Stimulated activated CD4-positive, alpha-beta T cell treated with anti-CD3 and anti-CD28 coated beads, Interleukin-1b, Interleukin-23, amount 100 ng/mL, for 1 hour (primary cell): ENCODE measurements at places on chromosomes 13 and 19.

DNA sequence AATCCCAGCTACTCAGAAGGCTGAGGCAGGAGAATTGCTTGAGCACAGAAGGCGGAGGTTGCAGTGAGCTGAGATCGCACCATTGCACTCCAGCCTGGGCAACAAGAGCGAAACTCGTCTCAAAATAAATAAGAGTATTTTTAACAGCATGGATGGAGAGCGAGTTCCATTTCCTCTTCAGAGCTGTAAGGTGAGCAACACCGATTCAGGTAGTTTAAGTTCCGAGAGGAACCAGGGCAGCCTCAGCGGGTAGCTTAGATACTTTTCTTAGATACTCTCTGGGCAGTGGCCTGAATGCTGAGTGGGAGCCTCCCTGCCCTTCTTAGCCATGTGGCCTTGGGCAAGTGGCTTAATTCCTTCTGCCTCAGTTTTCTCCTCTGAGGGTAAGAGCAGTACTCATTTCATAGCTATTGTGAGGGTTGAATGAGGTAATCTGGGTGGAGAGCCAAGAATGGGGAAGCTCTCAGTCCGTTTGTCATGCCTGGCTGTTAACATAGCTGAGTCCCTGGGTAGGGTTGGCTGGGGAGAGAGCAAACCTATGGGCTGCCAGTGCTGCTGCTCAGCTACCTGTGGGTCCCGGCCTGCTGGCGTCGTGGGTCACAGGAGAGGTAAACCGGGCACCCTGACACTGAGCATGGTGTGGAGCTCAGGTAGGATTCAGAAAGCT lies 4.1 kb downstream of the ATP11A start:
- DNase-seq = no peak

GRCh38 chr13:38602266-38602665 lies 84.6 kb upstream of the FREM2 start:
- DNase-seq = no peak

DNA sequence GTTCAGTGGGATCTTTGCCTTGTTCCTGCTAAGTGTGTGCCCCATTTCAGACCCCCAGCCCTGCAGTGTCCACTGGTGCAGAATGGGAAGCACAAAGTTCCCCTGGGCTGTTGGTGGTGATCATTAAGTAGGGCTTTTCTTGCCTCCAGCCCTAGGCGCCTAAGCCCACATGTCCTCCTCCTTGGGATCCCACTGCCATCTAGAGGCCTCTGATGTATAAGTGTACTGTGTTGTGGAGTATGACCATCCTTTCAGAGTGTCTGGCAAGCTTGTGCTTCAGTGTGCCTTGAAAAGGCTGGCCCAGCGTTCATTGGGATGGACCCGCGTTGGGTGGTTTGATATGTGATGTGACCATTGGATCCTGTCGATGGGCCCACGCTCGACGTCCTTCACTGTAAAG lies 71.2 kb downstream of the WASF3 start:
- DNase-seq = no peak

- no peak for DNase-seq
Observed at GRCh38 chr19:38035515-38036495, 128.8 kb downstream of the SIPA1L3 start.

DNA sequence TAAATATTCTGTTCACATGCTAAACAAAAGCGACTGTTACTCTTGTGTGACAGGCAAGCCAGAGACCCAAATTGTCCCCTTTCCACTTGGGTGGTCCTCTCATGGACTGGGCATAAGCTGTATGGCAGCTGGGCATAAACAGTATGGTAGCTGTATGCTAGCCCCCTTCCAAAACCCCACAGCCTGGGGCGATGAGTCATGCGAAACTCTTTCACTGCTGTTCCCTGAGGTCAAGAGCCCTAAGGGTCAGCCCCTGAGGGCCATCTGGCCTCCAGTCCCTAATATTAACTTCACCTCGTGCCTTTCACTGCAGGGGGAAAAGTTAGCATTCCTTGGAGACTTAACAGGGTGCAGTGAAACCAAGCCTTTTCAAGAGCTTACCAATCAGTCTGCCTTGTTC lies 45.6 kb upstream of the ZNF562 start:
- DNase-seq = no peak

DNA sequence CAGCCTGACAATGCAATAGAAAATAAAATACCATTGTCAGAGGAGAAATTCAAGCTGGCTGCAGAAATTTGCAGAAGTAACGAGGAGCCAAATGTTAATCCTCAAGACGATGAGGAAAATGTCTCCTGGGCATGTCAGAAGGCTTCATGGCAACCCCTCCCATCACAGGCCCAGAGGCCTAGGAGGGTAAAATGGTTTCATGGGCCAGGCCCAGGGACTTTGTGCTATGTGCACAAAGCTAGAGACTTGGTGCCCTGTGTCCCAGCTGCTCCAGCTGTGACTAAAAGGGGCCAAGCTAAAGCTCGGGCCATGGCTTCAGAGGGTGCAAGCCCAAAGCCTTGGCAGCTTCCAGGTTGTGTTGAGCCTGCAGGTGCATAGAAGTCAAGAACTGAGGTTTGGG lies 431.7 kb downstream of the LMO7 start:
- no peak for DNase-seq

- DNase-seq = no peak
Observed at GRCh38 chr13:73261739-73262216, 203.0 kb downstream of the KLF5 start.

DNA sequence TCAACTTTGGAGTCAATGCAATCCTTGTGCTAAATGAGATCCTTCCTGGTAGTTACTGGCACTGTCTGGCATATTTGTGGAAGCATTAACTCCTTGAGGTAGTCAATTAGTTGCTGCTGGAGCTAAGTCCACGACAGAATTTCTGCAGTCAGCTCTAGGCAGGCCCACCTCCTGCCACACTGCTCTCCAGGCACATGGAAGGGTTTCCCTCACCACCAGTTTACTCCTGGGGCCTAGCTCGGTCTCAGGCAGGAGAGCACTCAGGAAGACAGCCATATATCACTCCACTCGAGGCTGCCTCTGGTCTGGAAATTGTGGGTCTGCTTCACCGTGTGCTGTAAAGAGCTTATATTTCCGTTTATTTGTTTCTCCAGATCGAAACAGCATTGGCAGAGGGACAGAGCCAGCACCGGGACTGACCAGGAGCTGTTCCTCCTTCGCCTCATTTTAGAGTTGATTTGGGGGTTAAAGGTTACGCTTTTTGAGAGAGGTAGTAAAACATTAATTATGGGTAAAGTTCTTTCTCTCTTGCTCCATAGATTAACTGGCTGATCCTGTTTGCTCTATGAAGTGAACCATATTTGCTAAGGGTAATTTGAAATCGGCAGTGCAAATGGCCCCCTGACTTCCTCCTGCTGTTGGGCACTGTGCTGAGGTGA lies 20.6 kb upstream of the GTF3A start:
- DNase-seq = no peak

GRCh38 chr13:31204592-31204991 lies 4.8 kb downstream of the B3GLCT start:
- no peak for DNase-seq

DNA sequence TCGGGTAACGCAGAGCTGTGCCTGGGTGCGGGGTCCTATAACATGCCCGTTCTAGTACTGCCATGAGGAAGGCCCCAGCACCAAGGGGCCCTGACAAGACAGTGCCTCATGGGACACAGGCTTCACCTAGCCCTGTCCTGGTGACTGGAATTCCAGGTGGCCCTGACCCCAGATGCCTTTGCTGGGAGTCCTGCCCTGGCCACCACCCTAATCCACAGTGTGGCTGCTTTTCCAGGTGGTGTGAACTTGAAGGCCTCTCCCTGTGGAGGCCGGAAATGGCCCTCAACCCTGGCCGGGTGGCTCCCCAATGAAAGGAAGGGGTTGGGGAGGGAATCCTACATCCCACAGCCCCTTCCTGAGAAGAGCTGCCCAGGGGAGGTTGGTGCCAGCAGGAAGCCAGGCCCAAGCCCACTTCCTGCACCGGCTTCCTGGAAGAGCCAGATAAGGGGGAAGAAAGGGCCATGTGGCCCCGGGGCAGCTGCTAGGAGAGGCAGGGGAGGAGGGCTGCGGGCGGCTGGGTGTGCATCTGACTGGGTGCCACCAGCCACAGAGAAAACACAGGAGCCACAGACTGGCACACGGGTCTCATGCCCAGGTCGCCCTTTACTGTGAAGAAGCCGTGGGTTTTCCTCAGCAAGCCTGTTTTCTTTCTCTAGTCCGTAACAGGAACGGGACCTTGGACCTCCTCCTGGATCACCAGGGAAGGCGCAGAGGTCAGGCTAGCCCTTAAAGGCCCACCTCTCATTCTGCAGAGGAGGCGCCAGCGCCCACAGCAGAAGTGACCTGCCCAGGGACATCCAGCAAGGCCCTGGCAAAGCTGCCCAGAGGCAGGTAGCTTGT lies 4.7 kb downstream of the LSM4 start:
- DNase-seq = no peak

- no peak for DNase-seq
Observed at GRCh38 chr19:35052599-35053190, 11.2 kb downstream of the HPN start.

DNA sequence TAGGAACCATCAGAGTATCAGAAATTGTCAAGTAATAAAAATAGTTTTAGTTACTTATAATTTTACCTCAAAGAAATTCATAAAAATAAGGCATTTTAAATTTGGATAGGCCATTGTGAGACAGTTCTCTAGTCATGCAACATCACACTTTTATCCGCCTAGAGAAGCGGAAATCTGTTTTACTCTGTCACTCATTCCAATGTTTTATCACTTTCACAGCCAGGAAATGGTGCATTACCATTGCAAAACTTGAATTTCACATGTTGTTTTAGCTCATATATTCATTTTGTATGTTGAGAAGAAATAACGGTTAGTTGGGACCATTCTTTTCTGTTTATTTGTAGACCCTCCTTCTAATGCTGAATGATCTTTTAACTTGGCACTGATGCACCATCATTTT lies 427.2 kb downstream of the GPC6 start:
- DNase-seq = no peak

GRCh38 chr19:13181747-13182388 lies 31.7 kb downstream of the IER2 start:
- DNase-seq = no peak

DNA sequence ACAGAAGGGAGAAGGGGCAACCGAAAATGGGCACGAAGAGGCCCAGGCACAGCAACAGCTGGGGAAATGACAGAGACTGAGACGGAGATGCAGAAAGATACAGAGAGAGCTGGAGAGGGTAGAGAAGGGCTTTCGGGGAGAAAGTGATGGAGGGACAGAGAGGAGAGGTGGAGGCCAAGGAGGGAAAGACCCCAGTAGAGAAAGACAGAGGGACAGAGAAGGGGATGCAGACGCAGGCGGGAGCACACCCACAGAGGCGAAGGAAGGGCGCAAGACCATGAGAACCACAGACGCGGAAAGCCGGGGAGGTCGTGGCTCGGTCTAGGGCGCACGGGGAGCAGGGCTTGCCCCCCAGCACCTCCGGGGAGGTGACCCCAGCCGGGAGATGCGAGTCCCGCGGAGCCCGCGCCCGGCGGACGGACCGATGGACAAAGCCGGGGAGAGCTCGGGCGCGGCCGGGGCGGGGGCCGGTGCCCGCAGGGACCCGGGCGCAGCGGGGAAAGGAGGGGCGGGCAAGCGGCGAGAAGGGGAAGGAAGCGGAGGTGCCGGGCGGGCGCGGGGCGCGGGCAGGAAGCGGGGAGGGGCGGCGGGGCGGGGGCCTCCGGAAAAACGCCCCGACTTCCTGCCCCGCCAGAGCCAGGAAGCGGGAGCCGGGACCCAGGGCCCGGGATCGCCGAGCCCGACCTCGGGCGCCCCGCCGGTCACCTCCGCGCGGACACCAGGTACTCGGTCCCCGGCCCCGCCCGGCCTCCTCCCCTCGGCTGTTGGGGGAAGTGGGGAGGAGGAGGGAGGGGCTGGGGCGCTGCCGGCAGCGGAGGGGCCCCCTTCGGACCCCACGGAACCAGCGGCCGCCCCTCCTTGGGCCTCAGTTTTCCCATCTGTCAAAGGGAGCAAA lies at the start of gene ARHGEF1:
ARHGEF1 (plus strand) TSS at position 617 of the 895 bp plus-strand sequence. CDS start 4,899 bp downstream, outside the sequence.
- DNase-seq = no peak

DNA sequence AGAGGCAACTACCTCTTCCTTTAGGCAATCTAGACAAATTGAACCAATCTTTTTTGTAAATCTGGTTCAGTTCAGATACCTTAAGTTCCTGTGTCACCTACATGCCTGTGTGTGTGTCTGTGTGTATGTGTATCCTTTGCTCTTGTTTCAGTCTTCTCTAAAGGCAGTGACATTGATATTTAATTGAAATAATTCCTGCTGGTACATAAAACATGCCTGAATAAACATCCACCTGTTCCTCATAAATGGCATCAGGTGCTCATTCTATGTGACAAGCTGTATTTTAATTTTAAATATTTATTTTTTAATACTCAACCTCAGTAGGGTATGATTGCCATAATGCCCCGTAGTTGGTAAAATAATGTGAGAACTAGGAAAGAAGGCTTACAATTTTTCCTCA lies 1606.4 kb upstream of the PRR20A start:
- no peak for DNase-seq

DNA sequence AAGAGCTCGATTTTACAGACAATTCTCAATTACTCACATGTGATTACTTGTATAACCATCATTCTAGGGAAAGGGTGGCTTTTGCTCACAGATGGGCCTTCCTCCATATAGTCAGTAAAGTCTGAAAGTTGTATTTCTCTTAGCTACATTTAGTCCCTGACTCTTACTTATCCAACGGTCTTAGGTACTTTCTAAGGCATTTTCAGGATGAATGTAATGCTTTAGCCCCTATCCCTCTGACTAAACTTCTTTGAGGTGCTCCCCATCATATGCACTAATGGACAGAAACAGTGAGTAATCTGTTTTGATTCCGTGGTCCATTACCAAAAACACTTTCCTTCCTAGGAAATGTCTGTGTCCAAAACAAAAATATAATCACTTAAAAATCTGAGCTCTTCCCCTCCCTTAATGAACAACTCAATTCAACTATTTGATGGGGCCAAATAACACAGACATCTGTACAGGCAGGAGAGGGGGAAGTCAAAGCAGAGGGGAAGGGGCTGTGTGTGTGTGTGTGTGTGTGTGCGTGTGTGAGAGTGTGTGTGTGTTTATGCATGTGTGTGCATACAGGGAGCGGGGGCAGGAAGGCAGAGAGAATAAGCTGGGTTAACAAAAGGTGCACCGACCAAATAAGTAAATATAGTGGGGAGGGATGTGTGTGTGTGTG lies 84.9 kb downstream of the USP12 start:
- DNase-seq = no peak

DNA sequence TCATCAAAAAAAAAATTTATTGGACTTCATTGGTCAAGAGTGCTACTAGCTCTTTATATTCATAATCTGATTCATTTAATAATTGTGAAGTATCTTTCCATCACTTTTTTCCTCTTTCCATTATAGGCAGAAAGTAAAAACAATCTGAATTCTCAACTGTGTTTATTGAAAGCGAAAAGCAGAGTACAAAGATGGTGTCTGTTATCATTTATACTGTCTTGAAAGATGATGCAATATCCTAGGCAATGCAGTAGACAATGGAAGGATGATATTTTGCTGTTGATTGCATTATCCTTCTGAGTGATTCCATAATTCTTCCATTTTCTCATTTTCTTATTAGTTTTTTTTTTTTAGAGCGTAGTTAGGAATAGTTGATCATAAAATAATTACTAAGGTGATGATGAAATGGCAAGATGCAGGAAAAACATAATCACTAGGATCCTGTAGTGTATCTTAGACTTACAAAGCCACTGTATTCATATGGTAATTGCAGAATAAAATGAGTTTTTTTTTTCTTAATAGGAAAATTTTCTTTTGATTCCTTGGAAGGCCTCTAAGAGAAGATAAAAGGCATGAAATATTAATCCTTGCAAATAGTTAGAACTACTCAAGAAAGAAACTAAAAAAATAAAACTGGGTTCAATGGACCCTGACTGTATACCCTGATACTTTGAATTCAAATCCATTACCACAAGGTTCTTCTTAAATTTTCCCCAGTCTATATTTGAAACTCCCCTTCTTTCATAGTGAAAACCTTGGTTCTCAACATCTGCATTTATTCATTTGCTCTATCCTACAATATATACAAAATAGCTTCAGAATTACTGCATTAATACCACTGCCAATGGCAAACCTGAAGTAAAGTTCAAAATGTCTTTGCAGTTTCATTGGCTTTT lies 11.6 kb downstream of the URI1 start:
- DNase-seq = no peak
